Memory B cell (primary cell): ENCODE measurements at places on chromosomes 5 and 9.

DNA sequence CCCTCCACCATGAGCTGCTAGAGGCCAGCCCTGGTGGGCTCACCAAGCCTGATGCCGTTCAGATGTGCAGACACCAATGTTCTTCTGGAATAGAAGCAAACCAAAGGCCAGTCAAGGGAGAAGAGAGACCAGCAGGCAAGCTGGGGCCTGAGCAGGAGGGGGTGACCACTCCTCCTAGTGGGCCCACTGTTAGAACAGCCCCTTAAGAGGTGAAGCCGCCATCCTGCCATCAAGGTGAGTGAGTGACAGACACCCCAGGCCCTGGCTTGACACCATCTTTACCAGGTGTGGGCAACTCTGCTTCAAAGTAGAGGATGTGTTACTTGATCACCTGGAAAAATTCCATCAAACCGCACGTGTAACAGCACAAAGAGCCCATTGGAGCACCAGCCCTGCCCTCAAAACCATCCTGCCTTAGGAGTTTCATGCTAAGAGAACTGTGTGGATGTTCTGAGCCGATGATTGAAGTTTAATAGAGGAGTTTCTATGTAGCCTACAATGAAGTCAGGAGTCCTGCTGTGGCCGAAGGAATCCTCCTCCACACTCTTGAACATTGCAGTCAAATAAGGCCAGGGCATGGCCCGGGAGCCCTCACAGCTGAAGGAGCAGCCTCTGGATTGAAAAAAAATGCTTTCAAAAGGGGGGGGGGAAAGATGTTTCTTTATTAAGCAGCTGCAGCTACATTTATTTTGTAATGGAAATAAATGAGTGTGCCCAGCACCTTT lies 20.8 kb downstream of the AMBP start:
- no peak for DNase-seq

DNA sequence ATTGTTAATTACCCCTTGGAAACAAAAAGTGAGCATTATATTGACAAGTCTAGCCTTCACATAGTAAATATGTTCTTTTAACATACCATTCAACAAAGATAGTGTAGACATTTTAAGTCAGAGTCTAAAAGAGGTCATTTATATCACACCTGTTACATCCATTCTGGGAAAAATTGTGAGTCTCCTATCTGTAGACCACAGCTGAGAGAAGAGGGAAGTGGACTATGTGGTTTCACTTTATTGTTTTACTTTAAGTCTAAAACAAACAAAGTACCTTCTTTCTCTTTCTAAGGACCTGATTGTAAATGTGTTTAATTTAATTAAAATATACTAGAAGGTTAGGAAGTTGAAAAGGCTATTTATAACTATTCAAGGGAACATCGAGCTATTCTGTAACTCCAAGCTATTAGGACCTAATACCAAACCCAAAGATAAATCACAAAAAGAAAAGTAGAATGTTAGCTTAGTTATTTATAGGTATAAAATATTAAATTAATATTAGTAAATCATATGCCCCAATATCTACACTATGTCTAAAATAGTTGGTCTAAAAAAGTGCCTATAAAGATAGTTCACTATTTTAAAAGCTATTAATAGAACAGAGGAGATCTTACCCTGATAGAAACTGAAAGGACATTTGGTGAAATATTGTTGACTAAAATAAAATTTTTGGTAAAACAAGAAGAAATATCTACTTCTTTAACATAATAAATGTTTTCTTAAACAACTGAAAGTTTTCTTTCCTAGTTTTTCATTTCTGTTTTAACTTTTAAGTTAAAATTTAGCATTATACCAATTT lies 134.9 kb downstream of the TMEM167A start:
- no peak for DNase-seq

GRCh38 chr9:112169368-112169767 lies 5.7 kb downstream of the SUSD1 start:
- DNase-seq = no peak

DNA sequence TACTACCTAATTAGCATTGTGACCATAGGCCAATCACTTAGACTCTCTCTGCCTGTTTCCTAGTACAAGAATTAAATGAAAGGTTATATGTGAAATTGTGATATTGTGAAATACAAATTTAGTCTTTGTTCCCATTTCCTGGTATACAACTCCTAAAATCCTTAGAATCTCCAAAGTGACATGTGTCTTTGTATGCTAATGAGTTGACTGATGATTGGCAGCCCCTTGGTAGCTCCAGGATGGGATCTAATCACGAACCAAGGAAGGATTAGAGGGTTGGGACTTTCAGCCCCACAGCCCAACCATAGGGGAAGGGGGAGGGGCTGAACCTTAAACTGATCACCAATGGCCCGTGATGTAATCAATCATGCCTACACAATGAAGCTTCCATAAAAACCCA lies 31.6 kb downstream of the ATP6V0E1 start:
- DNase-seq = no peak

DNA sequence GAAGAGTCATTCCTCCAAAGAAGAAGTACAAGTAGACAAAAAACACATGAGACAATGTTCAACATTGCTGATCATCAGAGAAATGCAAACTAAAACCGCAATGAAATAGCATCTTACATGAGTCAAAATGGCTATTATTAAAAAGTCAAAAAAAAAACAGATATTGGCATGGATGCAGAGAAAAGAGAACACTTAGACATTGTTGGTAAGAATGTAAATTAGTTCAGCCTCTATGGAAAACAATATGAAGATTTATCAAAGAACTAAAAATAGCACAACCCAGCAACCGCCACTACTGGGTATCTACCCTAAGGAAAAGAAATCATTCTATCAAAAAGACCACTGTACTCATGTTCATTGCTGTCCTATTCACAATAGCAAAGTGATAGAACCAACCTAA lies 157.5 kb downstream of the CHSY3 start:
- DNase-seq = no peak

DNA sequence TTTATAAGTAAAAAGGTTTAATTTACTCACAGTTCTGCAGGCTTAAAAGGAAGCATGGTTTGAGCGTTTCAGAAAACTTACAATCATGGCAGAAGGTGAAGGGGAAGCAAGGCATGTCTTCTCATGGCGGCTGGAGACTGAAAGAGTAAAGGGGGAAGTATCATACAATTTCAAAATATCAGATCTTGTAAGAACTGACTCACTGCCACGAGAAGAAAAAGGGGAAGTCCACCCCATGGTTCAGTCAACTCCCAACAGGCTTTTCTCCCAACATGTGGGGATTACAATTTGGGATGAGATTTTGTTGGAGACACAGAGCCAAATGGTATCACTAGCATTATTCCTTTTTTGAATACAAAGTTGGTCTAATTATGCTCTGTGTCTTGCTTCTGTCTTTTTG lies 627.9 kb upstream of the ST8SIA4 start:
- no peak for DNase-seq

- DNase-seq = no peak
These were observed 193.4 kb downstream of the EDIL3 start for GRCh38 chr5:84191281-84191680.

DNA sequence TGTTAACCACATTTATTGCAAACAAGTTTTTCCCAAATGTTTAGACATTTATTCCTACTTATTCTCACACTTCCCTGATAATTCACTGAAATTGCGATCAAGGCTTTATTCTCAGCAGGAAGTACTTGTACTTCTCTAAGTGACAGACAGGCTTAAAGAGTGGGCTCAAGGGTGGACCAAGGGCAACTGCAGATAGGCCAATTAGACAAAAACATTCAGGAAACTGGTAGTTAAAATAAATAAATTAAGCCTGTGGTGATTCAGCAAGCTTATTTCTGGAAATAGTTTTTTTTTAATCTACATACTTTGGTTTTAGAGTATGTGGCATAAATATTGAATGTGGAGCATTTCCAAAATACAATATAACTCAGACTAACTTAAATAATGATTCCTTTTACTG lies 136.1 kb downstream of the UGCG start:
- no peak for DNase-seq

GRCh38 chr5:174724484-174725260 lies at the start of gene MSX2:
Gene MSX2 (plus strand): TSS chr5:174724582. CDS start chr5:174724660, 78 bp downstream.
- DNase-seq = no peak

DNA sequence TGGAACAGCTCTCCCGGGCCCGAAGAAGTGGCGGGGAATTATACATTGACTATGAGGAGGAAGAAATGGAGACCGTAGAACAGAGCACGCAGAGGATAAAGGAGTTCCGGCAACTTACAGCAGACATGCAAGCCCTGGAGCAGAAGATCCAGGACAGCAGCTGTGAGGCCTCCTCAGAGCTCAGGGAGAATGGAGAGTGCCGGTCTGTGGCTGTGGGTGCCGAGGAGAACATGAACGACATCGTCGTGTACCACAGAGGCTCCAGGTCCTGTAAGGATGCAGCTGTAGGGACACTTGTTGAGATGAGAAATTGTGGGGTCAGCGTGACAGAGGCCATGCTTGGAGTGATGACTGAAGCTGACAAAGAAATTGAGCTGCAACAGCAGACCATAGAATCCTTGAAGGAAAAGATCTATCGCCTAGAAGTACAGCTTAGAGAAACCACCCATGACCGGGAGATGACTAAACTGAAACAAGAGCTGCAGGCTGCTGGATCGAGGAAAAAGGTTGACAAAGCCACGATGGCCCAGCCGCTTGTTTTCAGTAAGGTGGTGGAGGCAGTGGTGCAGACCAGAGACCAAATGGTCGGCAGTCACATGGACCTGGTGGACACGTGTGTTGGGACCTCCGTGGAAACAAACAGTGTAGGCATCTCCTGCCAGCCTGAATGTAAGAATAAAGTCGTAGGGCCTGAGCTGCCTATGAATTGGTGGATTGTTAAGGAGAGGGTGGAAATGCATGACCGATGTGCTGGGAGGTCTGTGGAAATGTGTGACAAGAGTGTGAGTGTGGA lies 129.5 kb upstream of the DMRT1 start:
- no peak for DNase-seq

- DNase-seq = no peak
These were observed 44.4 kb upstream of the GRIA1 start for GRCh38 chr5:153445875-153446579.

- DNase-seq = no peak
These were observed 145.8 kb upstream of the TUT7 start for GRCh38 chr9:86500031-86500430.

- DNase-seq = no peak
These were observed 233.9 kb upstream of the MAP3K1 start for GRCh38 chr5:56581426-56581825.

DNA sequence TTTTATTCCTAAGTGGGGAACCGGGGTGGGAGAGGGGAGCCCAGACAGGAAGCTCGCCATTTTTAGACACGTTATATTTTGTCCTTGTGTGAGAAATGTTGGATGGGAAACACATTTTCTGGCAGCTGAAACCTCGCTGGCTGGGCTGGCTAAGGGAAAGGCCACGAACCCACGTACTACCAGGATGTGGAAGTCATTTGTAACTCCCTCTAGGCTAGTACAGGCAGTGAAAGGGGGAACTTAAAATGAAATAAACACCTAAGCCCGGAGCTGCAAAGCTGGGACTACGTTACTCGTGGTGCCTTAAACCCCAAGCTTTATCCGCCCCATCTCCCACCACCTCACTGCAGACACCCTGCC lies 42.5 kb downstream of the TMEM174 start:
- no peak for DNase-seq

- DNase-seq = no peak
These were observed 40.4 kb downstream of the GLIS3 start for GRCh38 chr9:4259489-4259888.

DNA sequence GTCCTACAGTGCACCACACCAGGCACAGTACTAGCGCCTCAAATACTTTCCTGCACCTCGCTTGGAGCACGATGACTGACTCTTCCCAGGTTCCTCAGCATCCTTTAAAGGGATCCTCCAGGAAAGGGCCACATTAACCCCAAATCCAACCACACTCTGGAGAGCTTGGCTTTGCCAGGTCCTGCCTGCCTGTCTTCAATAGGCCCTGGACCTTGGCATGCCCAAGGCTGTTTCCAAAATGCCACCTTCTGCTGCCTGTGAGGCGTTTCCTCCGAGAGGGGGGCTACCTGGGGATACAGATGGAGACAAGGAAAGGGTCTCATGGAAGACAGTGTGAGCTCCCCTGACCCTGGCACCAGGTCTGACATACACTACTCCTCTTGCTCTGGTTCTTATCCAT lies 169.9 kb downstream of the DAB2IP start:
- no peak for DNase-seq

- DNase-seq = no peak
These were observed 257.8 kb downstream of the NR2F1-AS1 start for GRCh38 chr5:93322974-93323860.

DNA sequence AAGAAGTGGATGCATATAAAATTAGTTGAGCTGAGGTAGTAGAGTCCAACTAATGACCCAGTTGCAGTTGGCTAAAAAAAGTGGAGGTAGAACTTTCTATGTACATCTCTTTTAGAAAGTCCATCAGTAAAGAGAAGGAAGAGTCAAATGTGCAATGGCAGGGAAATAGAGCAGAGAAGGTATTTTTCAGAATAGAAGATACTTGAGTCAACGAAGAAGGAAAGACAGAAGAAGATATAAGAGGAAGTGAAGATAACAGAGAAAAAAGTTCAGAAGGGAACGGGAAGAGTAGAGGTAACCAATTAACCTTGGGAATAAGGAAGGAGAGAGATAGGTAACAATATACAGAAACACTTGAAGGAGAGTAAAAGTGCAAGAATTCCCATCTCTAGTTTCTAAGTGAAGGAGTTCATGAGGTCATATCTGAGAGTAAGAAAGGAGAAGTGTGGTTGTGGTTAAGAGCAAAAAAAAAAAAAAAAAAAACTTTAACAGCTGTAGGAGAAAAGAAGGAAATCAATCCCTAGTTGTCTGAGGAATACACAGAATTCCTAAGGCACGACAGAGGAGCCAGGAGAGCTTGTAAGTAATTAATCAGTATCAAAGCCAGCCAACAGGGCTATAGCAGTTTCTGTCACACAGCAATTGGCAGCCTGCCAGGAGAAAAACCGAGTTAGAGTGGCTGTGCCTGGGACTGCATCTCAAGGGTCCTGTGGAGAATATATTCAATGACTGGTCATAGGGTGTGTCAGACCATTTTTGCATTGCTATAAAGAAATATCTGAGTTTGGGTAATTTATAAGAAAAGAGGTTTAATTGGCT lies 61.0 kb downstream of the ARL15 start:
- peak; percentile 22 for DNase-seq

GRCh38 chr9:90988318-90988717 lies 186.7 kb downstream of the SYK start:
- DNase-seq = no peak
